Activated CD4-positive, alpha-beta T cell treated with anti-CD3 and anti-CD28 coated beads for 36 hours (primary cell): ENCODE measurements at places on chromosomes 4 and X. TPM values are rescaled to one million over a fixed set of nuclear protein-coding genes. Genes with fewer than 3 reads are reported as not detected.

GRCh38 chrX:16978193-16978984 is 31.9 kb downstream of the REPS2 start:
- H3K27ac ChIP-seq, result no peak overlapping the region
- no peaks in the 10 kb centered on the region for H3K27me3 ChIP-seq

DNA sequence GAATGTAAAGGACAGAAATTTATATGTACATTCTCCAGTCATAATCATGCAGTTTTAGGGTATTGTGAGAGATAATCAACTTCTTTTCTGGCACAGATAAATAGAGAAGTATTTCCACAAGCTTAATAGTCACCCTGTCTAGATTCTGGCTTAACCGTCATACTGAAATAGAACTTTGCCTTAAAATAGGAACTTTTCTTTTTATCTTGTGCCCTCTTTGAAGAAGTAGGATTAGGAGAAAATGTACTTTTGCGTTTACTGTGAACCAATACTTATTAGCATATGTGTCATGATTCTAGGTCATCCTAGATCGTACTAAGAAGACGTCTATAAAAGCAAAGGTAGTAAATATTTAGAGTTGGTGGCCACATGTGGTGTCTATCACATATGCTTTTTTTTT is 95.4 kb downstream of the NFKB1 start:
- peaks cover 84% of the 10 kb centered on the region for H3K36me3 ChIP-seq
- H3K4me3 ChIP-seq, result no peak overlapping the region
- no peaks in the 10 kb centered on the region for H3K27me3 ChIP-seq
- no peak for DNase-seq
- H3K4me1 ChIP-seq, result peaks cover 87% of the 10 kb centered on the region

- no peak for DNase-seq
- no peaks in the 10 kb centered on the region for H3K27me3 ChIP-seq
- peak overlapping the region; percentile 81 for H3K27ac ChIP-seq
- H3K4me3 ChIP-seq, result no peak overlapping the region
- H3K36me3 ChIP-seq, result peaks cover 20% of the 10 kb centered on the region
These were observed 87.2 kb downstream of the GPR174 start for GRCh38 chrX:79231662-79232061.

The MGARP gene
- 0.35 TPM for total RNA-seq

The SHOX gene
- not detected for total RNA-seq

DNA sequence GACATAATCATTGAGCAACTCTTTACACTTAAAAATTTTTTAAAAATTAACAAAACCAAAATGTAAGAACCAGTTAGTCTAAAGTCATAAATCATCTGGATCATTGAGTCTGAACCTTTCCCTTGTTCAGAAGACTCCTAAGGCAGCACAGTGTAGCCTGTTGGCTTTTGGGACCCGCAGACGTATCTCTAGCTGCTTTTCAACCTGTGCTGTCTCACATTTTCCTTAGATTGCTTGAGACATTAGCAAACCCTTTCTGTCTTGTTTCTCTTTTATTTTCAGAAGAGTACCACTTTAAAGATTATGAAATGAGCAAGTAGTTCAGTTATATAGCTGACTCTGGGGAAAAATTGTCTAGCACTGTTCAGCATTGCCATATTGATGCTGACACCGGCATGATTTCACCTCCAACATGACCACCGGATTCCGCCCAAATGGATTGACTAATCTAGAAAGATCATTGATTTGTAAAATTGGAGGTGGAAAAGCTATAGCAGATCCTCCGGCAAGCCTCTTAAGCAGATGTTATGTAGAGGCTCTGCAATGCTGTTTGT is 8.9 kb downstream of the TCEANC start:
- peak overlapping the region; percentile 51 for H3K27ac ChIP-seq
- peaks cover 12% of the 10 kb centered on the region for H3K36me3 ChIP-seq
- peaks cover 26% of the 10 kb centered on the region for H3K4me1 ChIP-seq
- peak; percentile 18 for DNase-seq
- peak overlapping the region; percentile 43 for H3K4me3 ChIP-seq

DNA sequence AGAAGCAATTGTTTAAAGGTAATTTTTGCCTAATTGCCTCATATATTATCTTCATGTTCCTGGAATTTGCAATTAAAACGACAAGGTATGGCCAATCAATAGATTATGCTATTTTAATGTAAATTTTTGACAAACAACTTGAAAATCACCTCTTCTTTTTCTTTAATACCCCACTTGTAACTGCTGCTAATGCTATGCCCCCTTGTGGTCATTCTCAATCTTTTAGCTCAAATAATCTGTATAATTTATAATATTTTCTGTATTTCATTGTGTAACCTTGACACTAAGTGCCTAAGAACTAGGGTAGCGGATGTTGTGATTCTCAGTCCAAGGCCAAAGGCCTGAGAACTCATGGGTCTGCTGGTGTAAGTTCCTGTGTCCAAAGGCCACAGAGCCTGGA is 831.7 kb upstream of the POU3F4 start:
- no peak overlapping the region for H3K4me3 ChIP-seq
- H3K4me1 ChIP-seq, result no peaks in the 10 kb centered on the region
- no peak for DNase-seq
- no peak overlapping the region for H3K27ac ChIP-seq
- H3K36me3 ChIP-seq, result no peaks in the 10 kb centered on the region

DNA sequence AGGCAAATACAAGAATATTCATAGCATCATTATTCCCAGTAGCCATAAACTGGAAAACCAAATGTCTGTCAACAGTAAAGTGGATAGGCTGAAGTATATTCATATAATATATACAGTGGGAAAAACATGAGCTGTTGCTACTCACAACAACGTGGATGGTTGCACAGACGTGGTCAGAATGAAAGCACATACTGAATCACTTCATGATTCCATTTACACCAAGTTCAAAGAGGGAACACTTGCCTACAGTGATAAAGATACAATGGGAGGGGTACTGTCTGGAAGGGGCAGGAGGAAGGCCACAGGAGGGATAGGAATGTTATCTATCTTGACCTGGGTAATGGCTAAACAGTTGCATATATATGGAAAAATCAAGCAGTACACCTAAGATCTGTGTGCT is 25.3 kb downstream of the APBB2 start:
- no peak overlapping the region for H3K27ac ChIP-seq
- H3K4me3 ChIP-seq, result no peak overlapping the region
- no peaks in the 10 kb centered on the region for H3K4me1 ChIP-seq
- no peaks in the 10 kb centered on the region for H3K36me3 ChIP-seq
- H3K27me3 ChIP-seq, result peaks cover 13% of the 10 kb centered on the region

GRCh38 chrX:107827030-107827831 is 1.6 kb downstream of the MID2 start:
- H3K4me1 ChIP-seq, result peaks cover 46% of the 10 kb centered on the region
- H3K27ac ChIP-seq, result peak overlapping the region; percentile 78
- DNase-seq, result no peak
- peaks cover 4% of the 10 kb centered on the region for H3K27me3 ChIP-seq

- DNase-seq, result no peak
- no peaks in the 10 kb centered on the region for H3K36me3 ChIP-seq
- no peaks in the 10 kb centered on the region for H3K27me3 ChIP-seq
- no peaks in the 10 kb centered on the region for H3K4me1 ChIP-seq
These were observed 210.0 kb downstream of the SPANXN3 start for GRCh38 chrX:143306991-143307937.

DNA sequence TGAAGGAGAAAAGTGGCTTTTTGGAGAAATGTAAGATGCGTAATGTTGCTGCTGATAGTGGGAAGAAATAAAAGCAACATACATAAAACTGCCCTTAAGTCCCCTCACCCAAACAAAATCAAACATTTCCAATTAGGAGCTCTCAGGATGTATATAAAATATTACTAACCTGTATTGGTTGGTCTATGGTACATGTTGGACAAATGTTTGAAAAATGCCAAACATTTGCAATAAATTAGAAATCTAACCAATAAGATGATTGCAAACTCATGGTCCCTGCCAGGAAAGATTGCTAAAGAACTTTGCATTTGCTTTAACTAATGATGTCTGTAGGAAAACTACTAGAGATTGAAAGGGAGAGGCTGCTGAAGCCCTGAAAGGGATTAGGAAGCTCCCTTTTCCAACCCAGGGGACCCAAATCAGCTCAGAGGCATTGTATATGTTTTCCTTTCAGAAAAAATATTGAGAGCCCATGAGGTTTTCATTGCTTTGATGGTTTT is 1.8 kb downstream of the SFRP2 start:
- peaks cover 67% of the 10 kb centered on the region for H3K27me3 ChIP-seq
- no peak overlapping the region for H3K27ac ChIP-seq
- H3K4me1 ChIP-seq, result peaks cover 37% of the 10 kb centered on the region
- no peaks in the 10 kb centered on the region for H3K36me3 ChIP-seq
- DNase-seq, result no peak
- no peak overlapping the region for H3K4me3 ChIP-seq

- peaks cover 18% of the 10 kb centered on the region for H3K4me1 ChIP-seq
- peak; percentile 87 for DNase-seq
- H3K36me3 ChIP-seq, result no peaks in the 10 kb centered on the region
These were observed at the start of gene FHIP1A for GRCh38 chr4:151408630-151409469. TSS of gene FHIP1A (plus strand) at chr4:151409176. CDS start at chr4:151566260, 157,084 bp downstream.

DNA sequence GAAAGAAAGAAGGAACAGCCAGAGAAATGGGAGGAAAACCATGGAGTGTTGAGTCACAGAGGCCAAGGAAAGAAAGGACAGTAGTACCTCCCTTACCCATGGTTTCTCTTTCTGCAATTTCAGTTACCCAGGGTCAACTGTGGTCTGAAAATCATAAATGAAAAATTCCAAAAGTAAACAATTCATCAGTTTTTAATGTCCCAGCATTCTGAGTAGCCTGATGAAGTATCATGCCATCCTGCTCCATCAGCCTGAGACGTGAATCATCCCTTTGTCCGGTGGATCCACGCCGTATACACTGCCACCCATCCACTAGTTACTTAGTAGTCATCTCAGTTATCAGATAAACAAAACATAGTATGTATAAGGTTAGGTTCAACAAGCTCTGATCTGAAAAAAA is 114.2 kb downstream of the COMMD8 start:
- no peak for DNase-seq
- no peaks in the 10 kb centered on the region for H3K4me1 ChIP-seq
- H3K27ac ChIP-seq, result no peak overlapping the region
- H3K36me3 ChIP-seq, result no peaks in the 10 kb centered on the region
- H3K4me3 ChIP-seq, result no peak overlapping the region
- H3K27me3 ChIP-seq, result peaks cover 13% of the 10 kb centered on the region
